ENCODE measurements at places on chromosomes 12 and 14. TPM values are rescaled to one million over a fixed set of nuclear protein-coding genes. Genes with fewer than 3 reads are reported as not detected.

DNA sequence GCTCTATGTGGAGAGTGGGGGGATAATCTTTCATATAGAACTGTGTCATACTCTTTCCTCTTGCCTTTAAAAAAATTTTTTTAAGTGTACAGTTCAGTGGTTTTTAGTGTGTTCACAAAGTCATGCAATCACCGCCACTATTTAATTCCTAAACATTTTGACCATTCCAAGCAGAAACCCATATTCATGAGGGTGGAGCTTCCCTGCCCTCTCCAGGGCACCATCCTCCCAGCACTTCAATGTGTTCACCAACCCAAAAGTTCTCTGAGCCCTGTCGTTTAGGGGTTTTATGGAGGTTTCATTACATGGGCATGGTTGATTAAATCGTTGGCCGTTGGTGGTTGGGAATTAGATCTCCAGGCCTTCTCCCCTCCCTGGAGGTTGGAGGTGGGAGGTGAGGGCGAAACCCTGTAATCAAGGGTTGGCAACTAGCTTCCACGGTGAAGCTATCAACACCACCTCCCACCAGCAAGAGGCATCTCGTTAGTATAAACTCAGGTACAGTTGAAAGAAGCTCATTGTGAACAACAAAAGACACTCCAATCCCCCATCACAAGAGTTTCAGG, 42.8 kb upstream of the WNK1 start:
- DNase-seq: no peak

- DNase-seq: peak; percentile 19
Measured at GRCh38 chr12:68368327-68368726, 36.2 kb upstream of the MDM1 start.

DNA sequence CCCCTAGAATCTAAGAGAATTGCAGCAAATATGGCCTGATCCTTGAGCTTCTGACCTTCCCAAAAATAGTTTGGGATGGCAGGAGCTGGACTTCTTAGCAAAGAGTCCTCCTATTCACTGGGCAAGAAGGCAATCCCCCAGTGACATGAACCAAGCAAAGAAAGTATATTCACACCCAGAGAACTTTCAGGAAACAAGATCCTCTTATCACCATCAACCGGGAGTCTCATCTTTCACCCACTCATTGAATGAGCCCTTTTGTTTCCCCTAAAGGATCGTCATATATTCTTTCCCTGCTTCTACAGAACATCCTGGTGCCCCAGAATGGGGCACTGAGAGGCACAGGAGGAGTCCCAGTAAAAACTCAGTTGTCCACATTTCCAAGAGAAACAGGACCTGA, 19.7 kb downstream of the SPTB start:
- DNase-seq: no peak

- no peak for DNase-seq
Measured at GRCh38 chr12:55058082-55058481, 38.3 kb downstream of the NEUROD4 start.

DNA sequence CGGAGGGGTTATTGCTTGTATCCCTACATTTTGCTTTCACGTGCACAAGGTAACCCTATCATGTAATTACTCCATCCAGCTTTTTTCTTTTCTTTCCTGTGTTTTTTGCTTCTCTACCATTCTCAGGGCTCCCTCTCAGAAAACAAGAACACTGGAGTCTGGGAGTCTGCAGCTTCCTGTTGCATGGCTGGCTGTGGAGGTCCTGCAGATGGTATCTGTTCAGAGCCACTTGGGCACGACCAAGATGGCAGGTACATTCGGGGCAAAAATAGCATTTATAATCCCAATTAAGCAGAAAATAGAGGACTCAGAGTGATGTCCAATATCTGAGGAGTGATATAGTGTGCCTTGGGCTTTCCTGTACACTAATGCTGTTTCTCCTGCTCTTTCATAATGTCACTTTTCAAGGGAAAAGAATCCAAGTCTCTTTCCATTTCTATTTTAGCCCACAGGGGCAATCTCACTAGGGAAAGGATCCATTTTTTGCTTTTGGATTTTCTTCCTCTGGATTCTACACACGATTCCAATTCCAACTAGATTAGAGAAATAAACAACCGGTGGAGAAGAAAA, 3.2 kb upstream of the NUMB start:
- DNase-seq: no peak

DNA sequence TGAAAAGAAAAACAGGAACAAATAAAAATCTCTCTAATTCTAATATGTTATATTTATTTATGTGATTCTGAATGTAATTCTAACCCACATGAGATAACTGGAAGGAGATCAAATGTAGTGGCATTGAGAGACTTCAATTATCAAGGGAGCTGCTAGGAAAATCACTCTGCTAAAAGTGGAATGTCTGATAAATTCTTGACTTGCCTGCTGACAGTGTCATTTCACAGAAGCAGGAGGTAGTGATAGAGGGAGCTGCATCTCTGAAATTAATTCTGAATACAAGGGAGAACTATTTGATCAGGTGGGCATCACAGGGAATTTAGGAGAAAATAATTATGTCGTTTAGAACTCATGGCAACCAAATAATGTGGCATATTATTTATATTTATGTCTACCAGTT, 303.6 kb downstream of the BCAT1 start:
- DNase-seq: no peak

DNA sequence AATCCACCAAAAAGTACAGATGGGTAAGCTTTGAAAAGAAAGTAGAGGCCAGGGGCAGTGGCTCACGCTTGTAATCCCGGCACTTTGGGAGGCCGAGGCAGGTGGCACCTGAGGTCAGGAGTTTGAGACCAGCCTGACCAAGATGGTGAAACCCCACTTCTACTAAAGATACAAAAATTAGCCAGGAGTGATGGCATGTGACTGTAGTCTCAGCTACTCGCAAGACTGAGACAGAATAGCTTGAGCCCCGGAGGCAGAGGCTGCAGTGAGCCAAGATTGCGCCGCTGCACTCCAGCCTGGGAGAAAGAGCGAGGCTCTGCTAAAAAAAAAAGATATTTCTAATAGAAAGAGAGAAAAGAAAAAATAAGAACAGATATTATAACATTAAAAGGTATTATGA, 134.2 kb upstream of the SLCO1C1 start:
- no peak for DNase-seq

DNA sequence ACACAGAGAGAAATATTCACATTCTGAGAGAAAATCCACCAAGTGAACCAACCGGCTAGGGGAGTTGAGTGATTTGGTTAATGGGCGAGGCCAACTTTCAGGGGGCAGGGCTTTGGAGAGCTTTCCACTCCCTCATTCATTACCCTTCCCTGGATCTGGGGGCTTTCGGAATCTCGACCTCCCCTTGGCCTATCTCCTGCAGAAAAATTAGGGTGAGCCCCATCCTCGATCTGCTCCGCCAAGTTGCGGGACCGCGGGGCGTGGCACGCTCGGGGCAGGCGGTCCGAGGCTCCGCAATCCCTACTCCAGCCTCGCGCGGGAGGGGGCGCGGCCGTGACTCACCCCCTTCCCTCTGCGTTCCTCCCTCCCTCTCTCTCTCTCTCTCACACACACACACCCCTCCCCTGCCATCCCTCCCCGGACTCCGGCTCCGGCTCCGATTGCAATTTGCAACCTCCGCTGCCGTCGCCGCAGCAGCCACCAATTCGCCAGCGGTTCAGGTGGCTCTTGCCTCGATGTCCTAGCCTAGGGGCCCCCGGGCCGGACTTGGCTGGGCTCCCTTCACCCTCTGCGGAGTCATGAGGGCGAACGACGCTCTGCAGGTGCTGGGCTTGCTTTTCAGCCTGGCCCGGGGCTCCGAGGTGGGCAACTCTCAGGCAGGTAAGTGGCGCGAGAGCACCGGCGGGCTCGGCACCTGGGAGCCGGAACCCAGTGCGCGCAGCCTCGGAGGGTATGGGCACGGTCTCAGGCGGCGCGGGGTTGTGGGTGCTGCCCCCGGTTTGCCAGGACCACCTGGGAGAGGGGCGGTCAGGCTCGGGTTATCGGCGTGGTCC, at the start of gene ERBB3:
Gene ERBB3 (plus strand): TSS at position 443 of the 833 bp plus-strand sequence. CDS start 136 bp downstream, at position 579.
- peak; percentile 73 for DNase-seq

- DNase-seq: no peak
Measured at GRCh38 chr14:74482571-74482970, 10.5 kb downstream of the NPC2 start.

HOXC6 gene
- total RNA-seq: 5.3 TPM

KRT6B gene
- not detected for total RNA-seq

DNA sequence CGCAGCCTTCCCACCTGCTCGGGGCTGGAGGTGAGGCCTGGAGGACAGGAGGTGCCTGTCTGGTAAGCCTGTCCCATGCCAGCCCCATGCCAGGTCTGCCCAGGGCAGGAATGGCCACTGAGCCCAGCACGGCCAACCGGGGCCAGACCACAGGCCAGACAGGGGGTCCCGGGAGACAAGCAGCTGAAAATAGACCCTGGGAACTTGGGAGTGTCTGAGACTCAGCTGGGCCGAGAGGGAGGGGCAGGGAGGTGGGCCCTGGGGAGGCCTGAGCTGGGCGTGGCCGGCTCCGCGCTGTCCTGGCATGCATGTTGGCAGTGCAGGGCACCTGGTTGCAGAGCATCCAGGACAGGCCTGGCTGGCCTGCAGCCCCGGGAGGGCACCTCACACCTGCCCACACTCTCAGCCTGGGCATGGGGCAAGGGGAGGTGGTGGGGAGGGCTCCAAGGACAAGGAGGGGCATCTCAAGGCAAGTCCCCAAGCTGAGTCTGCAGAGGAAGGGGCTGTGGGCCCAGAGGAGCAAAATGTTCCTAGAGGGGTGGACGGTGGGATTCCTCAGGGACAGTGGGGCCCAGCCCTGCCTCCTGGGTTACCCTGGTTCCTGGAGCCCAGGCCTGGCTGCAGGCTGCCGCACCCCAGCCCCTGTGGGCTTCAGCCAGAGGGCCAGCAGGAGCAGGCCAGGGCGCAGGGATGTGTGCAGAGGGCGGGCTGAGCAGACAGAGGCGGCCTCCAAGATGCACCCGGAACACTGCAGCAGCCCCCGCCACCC, 3.2 kb upstream of the CRIP1 start:
- DNase-seq: no peak

DNA sequence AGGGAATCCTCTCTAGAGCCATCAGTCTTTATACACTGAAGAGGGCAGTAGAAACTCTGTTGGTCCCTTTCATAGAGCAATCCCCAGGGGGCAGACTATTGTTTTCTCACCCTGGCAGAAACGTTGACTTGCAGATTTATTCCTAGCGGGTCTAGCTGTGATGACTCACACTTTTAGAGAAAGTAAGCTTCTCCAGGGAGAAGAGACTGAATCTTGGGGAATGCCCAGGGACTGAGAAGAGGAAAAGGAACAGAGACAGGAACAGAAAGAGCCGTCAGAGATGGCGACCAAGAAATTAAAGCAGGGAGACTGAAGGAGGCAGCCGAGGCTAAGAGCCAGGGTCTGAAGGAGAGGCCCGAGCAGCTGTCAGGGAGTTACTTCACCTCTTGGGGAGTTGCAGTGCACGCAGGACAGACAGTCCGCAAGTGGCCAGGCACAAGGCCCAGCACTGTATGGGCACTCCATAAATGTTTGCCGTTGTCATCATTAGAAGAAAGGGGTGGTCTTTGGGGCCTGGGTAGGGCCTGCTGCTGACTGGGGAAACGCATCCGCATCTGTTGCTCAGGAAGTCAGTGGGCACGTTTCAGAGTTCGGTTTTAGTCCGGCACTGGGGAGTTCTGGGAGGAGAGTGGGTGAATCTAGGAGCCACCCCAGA, 13.0 kb downstream of the PLEKHG6 start:
- peak; percentile 98 for DNase-seq

DNA sequence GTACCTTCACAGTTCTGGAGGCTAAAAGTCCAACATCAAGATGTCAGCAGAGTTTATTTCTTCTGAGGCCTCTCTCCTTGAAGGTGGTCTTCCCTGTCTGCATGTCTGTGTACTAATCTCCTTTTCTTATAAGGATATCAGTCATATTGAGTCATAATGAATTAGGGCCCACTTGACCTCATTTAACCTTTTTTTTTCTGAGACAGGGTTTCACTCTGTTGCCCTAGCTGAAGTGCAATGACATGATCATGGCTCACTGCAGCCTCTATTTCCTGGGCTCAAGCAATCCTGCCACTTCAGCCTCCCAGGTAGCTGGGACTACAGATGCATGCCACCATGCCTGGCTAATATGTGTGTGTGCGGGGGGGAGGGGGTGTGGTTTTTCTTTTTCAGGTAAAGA, 41.7 kb downstream of the PPM1H start:
- no peak for DNase-seq

DNA sequence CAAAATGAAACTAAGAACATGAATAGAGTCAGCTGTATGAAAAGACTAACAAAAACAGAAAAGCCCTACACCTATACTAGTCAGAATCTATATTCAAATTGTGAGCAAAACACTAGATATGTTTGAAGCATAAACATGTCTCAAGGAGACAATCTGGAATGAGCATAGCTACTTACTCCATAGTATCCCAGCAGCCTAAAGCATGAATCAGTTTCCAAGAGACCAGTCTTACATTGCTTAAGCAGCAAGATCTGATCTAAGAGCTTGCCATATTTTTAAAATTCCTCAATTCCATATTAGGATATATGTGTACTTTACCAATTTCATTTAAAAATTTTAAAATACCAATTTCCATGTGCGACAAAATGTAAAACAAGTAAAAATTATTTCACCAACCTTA, 7.7 kb downstream of the CAPS2 start:
- no peak for DNase-seq

GRCh38 chr12:98882526-98882925, 237.4 kb downstream of the APAF1 start:
- no peak for DNase-seq
